NCI-H774 (cell line): ENCODE measurements at places on chromosomes 5 and 9.

GRCh38 chr5:176886336-176887251, 12.6 kb downstream of the HK3 start:
- DNase-seq, result no peak

GRCh38 chr5:172186114-172186695, 1.8 kb downstream of the STK10 start:
- no peak for DNase-seq

DNA sequence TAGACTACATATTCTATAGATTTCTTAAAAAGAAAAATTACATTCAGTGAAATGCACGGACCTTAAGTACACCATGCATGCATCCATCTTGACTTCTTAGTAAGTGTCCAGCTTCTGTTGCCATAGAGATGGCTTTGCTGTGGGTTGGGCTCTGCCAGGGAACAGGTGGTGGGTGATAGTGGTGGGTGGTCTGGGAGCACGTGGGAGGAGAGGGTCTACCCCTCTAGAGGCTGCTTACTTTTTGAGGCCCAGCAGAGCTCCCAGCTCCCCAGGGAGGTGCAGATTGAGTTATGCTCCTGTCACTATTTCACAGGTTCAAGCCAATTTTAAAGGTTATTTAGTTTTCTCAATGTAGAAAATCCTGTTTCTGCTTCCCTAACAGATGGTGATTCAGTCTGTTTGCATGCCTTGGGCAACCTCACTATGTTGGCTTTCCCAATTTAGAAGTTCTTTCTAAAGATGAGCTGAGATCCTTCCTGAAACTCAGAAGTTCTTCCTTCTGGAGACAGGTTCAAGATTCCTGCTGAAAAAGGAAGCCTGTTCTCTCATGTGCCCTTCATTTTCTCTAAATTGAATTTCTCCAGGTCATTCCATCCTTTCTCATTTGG, 107.4 kb upstream of the LHFPL2 start:
- no peak for DNase-seq

GRCh38 chr9:133945314-133945975, 46.7 kb downstream of the VAV2 start:
- DNase-seq, result no peak

GRCh38 chr5:176652136-176652535, 4.9 kb downstream of the TSPAN17 start:
- no peak for DNase-seq

DNA sequence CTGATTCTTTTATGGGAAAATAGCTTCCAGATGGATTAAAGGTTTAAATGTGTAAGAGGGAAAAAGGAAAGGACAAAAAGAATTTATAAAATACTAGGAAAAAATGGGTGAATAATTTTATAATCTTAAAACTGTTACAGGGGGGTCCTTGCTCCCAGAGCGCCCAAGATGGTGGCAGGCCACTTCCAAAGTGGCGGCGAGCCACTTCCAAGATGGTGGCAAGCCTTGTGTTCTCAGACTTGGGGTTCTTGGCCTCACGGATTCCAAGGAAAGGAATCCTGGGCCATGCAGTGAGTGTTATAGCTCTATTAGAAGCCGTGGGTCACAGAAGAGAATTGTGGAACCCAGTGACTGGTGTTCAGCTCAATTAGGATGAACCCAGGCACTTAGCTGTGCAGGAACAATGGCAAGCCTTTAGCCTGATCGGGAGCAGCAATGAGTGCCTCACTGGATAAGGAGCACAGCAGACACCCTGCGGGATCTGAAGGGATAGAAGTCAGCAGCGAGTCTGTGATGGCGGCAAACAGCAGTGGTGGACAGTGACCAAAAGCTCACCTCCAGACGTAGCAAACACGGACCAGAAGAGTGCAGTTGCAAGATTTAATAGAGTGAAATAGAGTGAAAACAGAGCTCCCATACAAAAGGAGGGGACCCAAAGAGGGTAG, 83.2 kb upstream of the SNCAIP start:
- DNase-seq, result no peak

DNA sequence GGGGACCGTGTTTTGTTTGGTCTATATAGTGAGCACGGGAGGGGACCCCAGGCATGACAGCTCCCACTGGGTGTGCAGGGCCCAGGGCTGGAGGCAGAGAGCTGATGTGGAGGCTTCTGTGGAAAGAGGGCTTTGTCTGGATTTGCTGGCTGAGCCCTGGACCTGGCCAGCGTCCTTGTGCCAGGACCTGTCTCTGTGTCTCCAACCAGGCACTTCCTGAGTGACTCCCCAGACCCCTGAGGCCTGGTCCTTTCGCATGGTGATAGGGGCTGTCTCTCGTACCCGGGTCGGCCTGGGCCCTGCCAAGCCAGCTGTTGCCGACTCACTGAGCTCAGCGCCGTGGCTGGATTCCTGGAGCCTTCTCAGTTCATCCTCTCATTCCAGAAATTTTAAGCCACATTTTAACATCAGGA, 77.6 kb downstream of the ADAMTS2 start:
- no peak for DNase-seq
